ENCODE measurements at places on chromosomes 12 and 14.

- DNase-seq, result no peak
Measured at GRCh38 chr12:57563358-57563757, 13.5 kb downstream of the KIF5A start.

- no peak for DNase-seq
Measured at GRCh38 chr14:63286071-63286470, 32.7 kb downstream of the GPHB5 start.

GRCh38 chr12:64737539-64737938 is 21.7 kb downstream of the GNS start:
- peak; percentile 36 for DNase-seq

DNA sequence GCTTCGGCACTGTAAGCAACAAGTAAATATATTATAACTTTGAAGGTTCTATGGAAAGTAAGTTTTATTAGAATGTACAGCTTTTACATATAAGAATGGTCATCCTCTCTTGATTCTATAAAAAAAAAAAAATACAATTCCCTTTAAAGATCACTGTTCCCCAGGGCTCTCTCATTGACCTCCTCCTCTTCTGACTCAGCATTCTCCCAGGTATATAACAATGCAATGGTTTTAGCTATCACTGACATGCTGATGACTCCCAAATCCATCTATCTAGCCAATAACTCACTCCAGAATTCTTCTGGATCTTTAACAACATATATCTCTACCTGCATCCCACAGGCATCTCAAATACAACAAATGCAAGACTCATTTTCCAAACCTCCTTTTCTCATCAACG is 62.7 kb downstream of the EEA1 start:
- no peak for DNase-seq

DNA sequence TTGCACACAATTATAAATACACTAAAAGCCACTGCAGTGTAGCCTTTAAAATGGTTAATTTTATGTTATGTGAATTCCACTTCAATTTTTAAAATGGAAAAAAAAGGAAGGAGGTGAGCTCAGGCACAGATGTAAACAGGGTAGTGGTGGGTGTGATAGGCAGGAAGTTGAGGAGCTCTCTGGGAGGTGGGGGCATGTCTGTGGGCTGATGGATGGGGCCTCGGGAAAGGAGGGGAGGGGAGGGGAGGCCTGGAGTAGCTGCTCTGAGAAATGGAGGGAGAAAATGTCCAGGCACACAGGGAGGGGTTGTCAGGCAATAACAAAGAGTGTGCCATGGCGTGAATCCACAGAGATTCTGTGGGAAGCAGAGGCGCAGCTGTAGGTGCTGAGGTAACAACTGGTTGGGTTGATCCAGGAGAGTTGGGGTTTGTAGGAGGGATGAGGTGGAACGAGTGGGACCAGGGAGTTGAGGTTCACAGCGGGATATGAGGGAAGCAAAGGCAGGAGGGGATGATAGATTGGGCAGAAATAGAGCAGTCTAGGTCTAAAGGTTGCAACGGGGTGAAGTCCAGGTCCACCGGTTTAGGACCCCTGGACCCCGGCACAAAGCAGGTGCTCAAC is 57.2 kb downstream of the LTBP2 start:
- DNase-seq, result no peak

GRCh38 chr12:73902260-73902659 is 635.4 kb upstream of the ATXN7L3B start:
- DNase-seq, result no peak

DNA sequence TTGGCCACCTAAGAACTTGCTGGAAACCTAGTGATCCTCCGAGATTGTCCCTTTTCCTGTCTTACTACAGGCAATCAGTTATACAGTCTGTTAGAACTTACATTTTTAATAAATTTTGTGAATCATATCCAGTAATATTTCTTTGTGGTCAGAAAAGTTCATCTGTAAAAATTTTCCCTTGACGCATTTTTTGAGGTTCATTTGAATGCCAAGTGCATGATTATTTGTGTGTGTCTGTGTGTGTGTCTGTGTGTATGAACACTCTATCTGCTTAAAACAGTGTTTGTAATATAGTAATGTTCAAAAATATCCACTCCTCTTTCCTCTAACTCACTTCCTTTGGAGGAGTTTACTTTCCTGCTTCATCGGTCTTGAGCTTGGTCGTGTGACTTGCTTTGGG is 468.7 kb upstream of the FLRT2 start:
- no peak for DNase-seq

DNA sequence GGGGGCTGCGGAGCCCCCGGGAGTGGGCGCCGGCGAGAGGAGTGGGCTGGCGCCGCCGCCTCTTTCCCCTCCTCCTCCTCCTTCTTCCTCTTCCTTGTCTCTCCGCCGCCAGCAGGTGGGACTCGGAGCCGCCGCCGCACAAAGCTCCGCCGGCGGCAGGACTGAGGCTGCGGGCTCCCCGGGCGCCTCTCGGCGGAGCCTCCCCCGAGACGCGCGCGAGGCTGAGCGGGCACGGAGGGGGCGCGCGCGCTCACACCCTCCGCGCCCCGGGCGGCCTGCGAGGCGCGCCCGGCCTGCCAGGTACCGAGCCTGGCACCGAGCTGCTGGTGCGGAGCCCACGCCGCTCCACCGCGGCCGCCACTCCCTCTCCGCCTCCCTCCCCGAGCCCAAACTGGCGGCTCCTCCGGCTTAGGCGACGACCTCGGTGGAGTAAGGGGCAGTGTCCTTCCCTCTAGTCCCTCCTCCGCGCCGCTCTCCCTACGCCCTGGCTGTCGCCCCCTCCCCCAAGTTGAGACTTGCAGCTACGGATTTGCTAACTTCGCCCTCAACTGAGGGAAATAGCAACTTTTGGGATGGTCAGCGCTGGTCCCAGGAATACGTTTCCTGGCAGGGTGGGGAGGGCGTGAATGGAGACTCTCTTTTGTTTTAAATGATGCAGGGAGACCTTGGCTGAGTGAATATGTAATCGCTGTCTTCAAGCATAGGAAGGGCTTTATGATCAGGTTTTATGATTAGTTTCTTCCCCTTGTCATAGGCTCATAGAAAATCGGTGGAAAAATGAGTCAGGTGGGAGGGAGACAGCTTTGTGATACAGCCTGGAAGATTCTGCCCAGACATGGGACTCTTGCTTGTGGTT is 199.5 kb upstream of the CAND1 start:
- peak; percentile 46 for DNase-seq

GRCh38 chr14:95727056-95727700 is 13.3 kb upstream of the TCL1A start:
- DNase-seq, result no peak

DNA sequence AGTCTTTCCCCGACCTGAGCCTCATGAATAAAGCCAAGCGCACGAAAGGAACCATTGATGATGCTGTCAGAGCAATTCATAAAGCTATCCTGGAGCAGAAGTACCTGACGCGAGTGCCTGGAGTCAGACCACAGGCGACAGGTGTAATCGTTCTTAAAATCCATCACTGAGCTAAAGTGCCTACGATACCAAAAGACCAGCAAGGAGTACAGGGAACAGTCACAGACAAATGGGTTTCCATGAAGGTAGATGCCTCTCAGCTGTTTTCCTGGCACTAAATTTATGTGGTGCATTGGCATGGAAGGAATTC is 1.4 kb upstream of the PCED1B start:
- no peak for DNase-seq

DNA sequence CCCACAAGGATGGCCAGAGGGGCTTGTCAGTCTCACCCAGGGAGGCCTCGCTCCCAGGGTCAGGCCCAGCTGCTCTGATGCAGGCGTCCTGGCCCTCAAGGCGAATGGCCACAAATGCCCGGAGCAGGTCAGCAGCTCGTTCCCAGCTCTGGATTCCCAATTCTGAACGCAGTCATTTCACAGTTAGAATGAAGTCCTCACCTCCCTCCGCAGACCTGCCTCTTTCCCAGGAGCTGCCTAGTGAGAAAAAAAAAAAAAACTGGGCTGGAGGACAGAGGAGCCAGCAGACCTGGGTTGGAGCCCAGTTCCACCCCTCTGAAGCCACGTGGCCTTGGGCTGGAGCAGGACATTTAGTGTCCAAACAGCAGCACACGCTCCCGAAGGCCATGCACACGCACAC is 62.2 kb upstream of the DIO3 start:
- no peak for DNase-seq

- no peak for DNase-seq
Measured at GRCh38 chr14:53599221-53599945, 357.2 kb downstream of the BMP4 start.

DNA sequence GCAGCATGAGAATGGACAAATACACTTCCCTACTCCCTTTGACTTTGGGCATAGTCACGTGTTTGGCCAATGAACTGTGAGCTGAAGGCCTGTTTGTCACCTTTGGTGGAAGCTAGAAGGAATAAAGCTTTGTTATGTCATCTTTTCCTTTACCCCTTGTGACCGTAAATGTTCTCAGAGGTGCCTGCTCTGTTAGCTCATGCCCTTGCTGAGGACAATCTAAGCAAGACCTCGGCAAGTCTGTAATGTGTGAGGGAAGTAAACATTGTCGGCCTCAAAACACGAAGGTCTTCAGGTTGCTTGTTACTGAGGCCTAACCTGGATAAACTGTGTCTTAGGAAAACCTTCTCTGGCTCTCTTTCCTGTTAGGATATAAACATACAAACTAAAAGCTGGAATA is 354.2 kb downstream of the TMEM132D start:
- DNase-seq, result no peak

DNA sequence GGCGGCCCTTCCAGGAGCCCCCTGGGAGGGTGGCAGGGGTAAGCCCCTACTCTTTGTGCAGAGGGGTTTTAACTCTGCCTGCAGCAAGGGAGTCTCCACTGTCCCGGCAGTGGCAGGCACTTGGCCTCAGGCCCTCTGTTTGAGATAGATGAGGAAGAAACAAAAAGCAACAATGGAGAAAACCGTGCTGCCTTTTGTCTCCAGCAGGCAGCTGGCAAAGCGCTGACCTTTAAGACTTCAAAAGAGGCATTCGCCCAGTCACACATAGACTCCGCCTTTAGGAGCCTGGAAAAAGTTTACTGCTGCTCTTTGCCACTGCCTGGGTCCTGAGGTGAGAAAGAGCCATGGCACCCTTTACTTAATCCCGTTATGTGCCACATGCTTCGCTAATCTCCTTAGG is 158.2 kb upstream of the NTF3 start:
- no peak for DNase-seq

DNA sequence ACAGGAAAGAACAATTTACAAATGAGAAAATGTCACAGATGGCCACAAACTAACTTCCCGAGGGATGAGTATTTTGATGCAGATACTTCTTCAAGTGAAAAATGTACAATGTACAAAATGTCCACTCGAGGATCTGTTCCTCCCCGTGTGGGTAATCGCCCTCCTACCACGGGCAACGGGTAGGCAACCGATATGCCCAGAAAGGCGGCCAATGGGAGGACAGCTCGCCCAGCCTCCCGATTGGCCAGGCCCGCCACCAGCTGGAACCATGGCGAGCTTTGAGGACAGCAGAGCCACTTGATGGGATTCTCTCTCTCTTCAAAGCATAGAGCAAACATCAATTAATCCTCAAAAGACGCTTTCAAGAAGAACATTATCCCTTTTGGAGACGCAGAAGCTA is 42.3 kb downstream of the DPF3 start:
- no peak for DNase-seq

DNA sequence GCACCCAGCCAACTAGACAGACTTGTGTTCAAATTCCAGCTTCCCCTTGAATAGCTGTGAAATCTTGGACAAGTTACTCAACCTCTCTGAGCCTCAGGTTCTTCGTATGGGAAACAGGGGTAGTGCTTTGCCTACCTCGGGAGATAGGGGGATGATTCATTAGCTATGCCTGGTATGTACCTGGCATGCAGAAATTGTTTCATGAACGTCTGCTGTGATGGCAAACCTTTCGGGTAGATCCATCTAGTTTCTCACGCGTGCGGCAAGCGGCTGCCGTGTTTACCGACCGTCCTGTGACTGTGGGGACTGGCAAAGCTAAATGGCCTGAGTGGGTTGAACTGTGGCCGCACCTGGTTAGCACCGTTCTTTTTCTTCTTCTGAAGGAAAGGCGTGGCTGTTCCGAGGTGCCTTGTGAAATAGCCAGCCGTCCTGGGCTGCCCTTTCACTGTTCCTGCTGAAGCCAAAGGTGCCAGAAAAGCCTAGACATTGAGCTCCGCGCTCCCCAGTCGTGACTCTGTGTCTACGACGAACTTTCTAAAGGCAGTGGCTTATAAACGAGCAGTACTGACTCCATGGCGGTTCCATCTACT is 40.6 kb upstream of the MED13L start:
- DNase-seq, result no peak

GRCh38 chr12:124013073-124013472 is 40.1 kb downstream of the ZNF664 start:
- no peak for DNase-seq

- DNase-seq, result peak; percentile 23
Measured at GRCh38 chr12:131092901-131093603, 139.3 kb downstream of the ADGRD1 start.

DNA sequence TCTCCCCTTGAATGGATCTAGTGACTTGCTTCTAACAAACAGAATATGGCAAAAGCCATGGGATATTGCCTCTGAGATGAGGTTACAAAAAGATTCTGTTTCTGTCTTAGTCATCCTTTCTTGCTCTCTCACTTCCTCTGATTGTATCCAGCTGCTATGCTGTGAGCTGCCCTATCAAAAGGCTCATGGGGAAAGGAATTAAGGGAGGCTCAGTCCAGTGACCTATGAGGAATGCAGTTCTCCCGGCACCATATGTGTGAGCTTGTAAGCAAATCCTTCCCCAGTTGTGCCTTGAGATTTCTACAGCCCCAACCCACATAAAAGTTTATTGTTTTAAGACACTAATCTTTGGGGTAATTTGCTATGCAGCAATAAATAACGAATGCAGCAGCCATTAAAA is 183.1 kb downstream of the KLHL28 start:
- DNase-seq, result no peak

DNA sequence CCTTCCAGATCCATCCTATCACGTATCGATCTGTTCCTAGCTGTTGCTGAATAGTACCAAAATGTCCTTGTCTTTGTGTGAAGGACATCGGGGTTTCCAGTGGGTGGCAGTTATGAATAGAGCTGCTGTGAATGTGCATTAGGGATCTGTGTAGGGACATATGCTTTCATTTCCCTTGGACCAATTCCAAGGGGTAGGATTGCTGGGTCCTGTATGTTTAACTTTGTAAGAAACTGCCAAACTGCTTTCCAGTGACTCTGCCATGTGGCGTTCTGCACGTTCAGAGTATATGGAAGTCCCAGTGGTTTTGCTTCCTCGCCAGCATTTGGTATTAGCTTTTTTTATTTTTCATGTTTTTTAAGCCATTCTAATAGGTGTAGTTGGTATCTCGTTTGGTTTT is 28.6 kb downstream of the PACS2 start:
- no peak for DNase-seq

GRCh38 chr14:102872020-102872419 is 50.4 kb upstream of the AMN start:
- peak; percentile 27 for DNase-seq

DNA sequence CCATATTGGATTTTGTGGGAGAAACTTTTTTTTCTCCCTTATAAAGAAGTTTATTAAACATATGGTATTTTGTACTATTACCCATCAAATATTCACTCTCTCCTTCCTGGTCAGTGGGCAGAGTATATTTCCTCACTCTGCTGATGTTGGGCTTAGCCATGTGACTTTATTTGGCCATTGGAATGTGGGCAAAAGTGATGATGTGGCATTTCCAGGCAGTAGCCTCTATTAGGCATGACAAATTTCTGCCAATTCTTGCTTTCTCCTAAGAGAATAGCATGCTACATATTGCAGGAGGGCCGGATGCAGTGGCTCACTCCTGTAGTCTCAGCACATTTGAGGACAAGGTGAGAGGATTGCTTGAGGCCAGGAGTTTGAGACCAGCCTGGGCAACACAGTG is 24.4 kb upstream of the WSCD2 start:
- no peak for DNase-seq

GRCh38 chr14:24317141-24317928 is 6.0 kb downstream of the LTB4R start:
- no peak for DNase-seq
